ENCODE measurements at places on chromosomes 12 and 14. TPM values are rescaled to one million over a fixed set of nuclear protein-coding genes. Genes with fewer than 3 reads are reported as not detected.
A peak's percentile ranks its signal among the peaks of the same experiment; 100 is the strongest.

DNA sequence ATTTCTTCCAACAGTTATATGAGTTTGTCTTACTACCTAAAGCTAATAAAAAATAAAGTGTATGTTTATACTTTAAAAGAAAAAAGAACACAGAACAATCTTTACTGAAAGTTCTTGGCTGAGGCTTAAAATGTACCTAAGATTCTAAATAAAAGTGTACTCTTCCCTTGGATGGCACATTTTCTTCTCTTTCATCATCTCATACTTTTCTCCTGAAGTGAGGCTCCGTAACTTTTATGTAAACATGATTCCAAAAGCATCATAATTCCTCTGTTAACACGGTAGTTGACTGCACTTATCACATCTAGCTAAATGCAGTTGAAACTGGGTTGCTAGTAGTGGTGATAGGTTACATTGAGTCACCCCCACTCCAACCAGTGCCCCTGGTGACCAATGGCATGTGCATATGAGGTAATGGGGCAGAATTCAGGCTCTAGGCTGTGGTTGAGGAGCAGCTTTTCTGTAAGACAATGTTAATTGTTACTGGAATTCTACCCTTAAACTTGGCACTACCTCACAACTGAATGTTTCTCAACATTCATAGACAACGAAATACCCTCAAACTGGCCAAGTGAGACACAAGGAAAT, 38.4 kb downstream of the WASHC3 start:
- H3K4me3 ChIP-seq: no peak overlapping the region
- H3K36me3 ChIP-seq: no peaks in the 10 kb centered on the region
- H3K27me3 ChIP-seq: no peaks in the 10 kb centered on the region
- no peak for DNase-seq

GRCh38 chr12:53219956-53220693, 11.9 kb downstream of the RARG start:
- DNase-seq: peak; percentile 87
- H3K27ac ChIP-seq: peak overlapping the region; percentile 35
- H3K36me3 ChIP-seq: peaks cover 2% of the 10 kb centered on the region
- no peaks in the 10 kb centered on the region for H3K27me3 ChIP-seq
- peak overlapping the region; percentile 68 for H3K4me3 ChIP-seq
- H3K4me1 ChIP-seq: no peaks in the 10 kb centered on the region

GRCh38 chr12:101235686-101236085, 25.6 kb upstream of the SLC5A8 start:
- H3K27me3 ChIP-seq: no peaks in the 10 kb centered on the region
- no peaks in the 10 kb centered on the region for H3K4me1 ChIP-seq
- H3K4me3 ChIP-seq: no peak overlapping the region
- no peak for DNase-seq
- no peak overlapping the region for H3K27ac ChIP-seq

DNA sequence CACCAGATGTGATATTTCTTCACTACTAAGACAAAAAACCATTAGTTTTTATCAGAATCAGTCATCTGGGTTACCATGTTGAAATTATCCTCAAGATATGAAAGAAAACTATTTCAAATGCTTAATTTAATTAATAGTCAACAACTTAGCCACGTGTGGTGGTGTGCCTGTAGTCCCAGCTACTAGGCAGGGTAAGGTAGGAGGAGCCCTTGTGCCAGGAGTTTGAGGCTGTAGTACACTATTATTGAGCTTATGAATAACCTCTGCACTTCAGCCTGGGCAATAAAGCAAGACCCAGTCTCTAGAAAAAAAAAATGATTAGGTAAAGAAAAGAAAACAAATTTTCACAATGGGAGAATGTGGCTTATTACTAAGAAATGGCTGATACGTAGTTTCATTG, 33.4 kb downstream of the MRPL42 start:
- H3K36me3 ChIP-seq: no peaks in the 10 kb centered on the region
- H3K4me1 ChIP-seq: no peaks in the 10 kb centered on the region
- DNase-seq: no peak
- H3K27me3 ChIP-seq: no peaks in the 10 kb centered on the region
- H3K27ac ChIP-seq: no peak overlapping the region

- no peaks in the 10 kb centered on the region for H3K4me1 ChIP-seq
- no peak overlapping the region for H3K4me3 ChIP-seq
- H3K27ac ChIP-seq: no peak overlapping the region
- peaks cover 10% of the 10 kb centered on the region for H3K36me3 ChIP-seq
- no peak for DNase-seq
Measured at GRCh38 chr12:106380954-106381353, 23.4 kb downstream of the POLR3B start.

DNA sequence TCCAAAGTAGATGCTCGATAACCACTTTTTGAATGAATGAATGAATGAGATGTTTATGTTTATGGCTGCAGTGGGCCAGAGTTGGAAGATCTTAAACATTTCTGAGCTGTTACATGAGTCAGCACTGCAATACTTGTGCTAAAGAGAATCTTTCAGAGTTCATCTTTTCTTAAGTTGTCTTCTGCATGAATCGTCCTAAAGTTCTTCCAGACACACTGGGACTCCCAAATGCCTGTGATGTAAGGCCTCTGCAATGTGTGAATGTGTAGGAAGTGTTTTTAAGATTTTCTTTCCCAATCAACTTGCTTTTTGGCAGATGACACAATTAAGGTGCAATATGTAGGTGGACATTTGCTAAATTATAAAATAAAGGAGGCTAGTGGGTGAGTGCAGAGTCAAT, 50.3 kb upstream of the TRIM9 start:
- H3K4me3 ChIP-seq: no peak overlapping the region
- no peak for DNase-seq
- no peaks in the 10 kb centered on the region for H3K27me3 ChIP-seq
- no peaks in the 10 kb centered on the region for H3K4me1 ChIP-seq
- H3K27ac ChIP-seq: no peak overlapping the region

GRCh38 chr12:65595016-65595560, 229.2 kb upstream of the HMGA2 start:
- no peak overlapping the region for H3K4me3 ChIP-seq
- H3K27ac ChIP-seq: no peak overlapping the region
- H3K4me1 ChIP-seq: no peaks in the 10 kb centered on the region
- H3K36me3 ChIP-seq: no peaks in the 10 kb centered on the region
- no peaks in the 10 kb centered on the region for H3K27me3 ChIP-seq
- no peak for DNase-seq

OR10G2 gene
- total RNA-seq: not detected
